Esophagus muscularis mucosa (tissue), 4 donors: ENCODE measurements at places on chromosomes 7 and 10. TPM values are rescaled to one million over a fixed set of nuclear protein-coding genes. Genes with fewer than 3 reads are reported as not detected.

CYP2C19 gene
- not detected for total RNA-seq

CYP2C18 gene
- total RNA-seq: not detected

ANKRD22 gene
- not detected for total RNA-seq

PTPN20 gene
- total RNA-seq: 3.0 TPM

DNA sequence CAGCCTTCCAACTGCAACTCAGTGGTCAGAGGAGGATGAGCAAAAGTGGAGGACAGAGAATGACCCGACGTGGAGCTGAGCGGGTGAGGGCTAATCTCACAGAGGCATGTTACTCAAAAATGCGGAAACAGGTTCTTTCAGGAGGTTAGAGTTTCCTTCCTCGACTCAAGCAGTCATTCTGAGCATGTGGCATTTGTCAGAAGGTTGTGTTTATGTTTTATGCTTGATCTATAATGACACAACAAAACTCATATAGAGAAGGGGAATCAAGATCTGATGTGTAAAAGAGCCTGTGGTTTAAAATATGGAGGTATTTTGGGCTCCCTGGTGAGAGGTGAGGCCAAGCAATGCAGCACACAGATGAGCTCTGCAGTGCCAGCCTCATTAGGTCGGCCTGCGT, 311.4 kb downstream of the ADARB2 start:
- DNase-seq: no peak
- H3K4me1 ChIP-seq: peaks cover under 1% of the 10 kb centered on the region
- no peak overlapping the region for H3K27ac ChIP-seq

CALML3 gene
- not detected for total RNA-seq

DNA sequence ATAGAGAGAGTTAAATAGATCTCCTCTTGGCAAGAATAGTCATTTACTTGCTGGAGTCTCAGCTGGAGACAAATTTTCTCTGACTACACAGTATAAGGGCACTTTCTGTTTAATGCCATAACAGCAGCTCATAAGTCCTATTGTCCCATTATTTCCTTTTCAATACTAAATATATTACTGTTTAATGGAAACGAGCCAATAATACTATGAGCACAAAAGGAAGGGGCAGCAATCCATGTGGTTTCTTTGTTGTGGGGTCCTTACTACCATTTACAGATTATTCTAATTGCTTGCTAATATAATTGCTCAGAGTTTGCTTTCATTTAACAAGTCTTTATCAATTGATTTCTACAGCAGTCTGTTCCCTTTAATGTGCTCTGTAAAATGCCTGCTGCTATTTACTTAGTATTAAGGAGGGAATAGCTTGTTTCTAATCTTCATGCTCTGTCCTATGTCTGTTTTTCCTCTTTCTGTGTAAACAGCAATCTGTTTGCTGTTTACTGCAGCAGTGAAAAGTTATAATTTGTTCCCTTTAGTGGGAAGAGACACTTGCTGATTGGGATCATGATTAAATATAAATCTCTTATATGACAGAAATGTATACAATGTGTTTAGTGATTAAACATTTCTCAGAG, 296.2 kb upstream of the SMIM30 start:
- H3K27ac ChIP-seq: no peak overlapping the region
- no peaks in the 10 kb centered on the region for H3K27me3 ChIP-seq
- no peak for DNase-seq
- H3K4me3 ChIP-seq: no peak overlapping the region
- H3K36me3 ChIP-seq: no peaks in the 10 kb centered on the region

- H3K27me3 ChIP-seq: no peaks in the 10 kb centered on the region
- no peak overlapping the region for H3K4me3 ChIP-seq
- no peak overlapping the region for H3K27ac ChIP-seq
- no peak for DNase-seq
- H3K4me1 ChIP-seq: no peaks in the 10 kb centered on the region
- H3K36me3 ChIP-seq: peaks cover 6% of the 10 kb centered on the region
These were observed 48.6 kb upstream of the SLIT1 start for GRCh38 chr10:97234400-97234799.
